ENCODE measurements at places on chromosomes 7 and 10.

GRCh38 chr7:28807396-28807994 lies 150.6 kb downstream of the TRIL start:
- DNase-seq = no peak

GRCh38 chr7:25643770-25644394 lies 415.6 kb upstream of the NPVF start:
- no peak for DNase-seq

GRCh38 chr7:74104702-74105101 lies 21.1 kb downstream of the LIMK1 start:
- no peak for DNase-seq

- DNase-seq = no peak
These were observed 189.4 kb upstream of the AHR start for GRCh38 chr7:17109020-17109419.

- DNase-seq = no peak
These were observed 133.6 kb downstream of the CUBN start for GRCh38 chr10:16995867-16996529.

DNA sequence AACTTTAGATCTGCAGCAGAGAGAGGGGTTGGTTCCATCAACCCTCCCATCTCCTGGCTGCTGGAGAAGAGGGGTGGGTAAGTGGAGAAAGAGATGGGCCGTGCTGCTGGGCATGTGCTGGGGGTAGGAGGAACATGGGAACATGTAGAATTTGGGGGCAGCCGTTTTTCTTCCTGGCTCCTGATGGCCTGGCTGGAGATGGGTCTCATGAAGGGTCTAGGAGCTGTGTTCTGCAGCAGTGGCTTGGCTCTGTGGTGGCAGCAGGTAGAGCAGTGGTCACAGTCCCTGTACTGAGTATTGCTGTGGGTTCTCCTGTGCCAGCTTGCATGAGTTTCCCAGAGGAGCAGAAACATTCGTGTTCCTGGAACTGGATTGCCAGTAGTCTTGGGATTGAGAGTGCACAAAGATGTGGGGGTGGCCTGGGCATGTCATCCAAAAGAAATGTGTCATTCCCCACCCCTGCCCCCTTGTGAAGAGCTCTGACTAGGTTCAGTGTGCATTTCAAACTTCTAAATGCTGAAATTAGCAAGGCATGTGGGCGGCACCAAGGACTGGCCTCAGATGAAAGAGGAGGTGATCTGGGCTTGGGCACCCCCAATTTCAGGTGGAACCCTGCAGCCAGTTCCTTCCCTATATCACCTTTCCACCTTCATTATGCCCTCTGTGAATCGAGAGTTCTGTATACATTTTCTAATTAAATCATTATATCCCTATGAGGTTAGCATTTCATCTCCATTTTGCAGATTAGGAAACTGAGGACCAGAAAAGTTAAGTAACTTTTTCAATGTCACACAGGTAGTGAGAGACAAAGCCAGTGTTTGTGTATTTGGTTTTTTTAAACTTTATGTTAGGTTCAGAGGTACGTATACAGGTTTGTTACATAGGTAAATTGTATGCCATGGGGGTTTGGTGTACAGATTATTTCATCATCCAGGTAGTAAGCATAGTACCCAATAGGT lies 2.1 kb downstream of the CHST3 start:
- peak; percentile 60 for DNase-seq

GRCh38 chr10:74738052-74738451 lies 88.3 kb upstream of the KAT6B start:
- DNase-seq = no peak

GRCh38 chr10:80697926-80698325 lies 160.2 kb downstream of the SH2D4B start:
- DNase-seq = no peak

GRCh38 chr10:13893926-13894325 lies 307.2 kb downstream of the PRPF18 start:
- DNase-seq = no peak

GRCh38 chr7:69561266-69561960 lies 36.9 kb upstream of the AUTS2 start:
- DNase-seq = no peak

GRCh38 chr10:34824870-34825269 lies 9.8 kb upstream of the PARD3 start:
- DNase-seq = no peak

- no peak for DNase-seq
These were observed 8.4 kb upstream of the TMEM254 start for GRCh38 chr10:80070057-80070456.

GRCh38 chr10:132185601-132186487 lies 904 bp upstream of the DPYSL4 start:
- DNase-seq = no peak

DNA sequence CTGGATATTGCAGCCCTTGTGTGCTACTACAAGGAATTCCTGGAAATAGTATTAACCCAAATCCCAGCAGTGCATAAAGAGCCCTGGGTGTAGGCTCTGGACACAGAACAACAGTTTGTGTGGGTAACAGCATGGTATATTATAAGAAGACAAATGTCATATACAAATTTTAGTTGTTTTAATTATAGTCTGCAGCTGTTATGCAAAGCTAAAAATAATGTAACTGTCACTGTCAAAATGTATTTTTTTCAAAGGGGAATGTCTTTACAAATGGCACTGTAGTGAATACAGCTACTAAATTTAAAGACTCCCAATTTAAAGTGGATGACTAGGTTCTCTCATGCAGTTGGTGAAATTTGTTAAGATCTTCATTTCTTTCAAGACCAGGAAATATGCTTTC lies 339.0 kb downstream of the GPR37 start:
- no peak for DNase-seq

DNA sequence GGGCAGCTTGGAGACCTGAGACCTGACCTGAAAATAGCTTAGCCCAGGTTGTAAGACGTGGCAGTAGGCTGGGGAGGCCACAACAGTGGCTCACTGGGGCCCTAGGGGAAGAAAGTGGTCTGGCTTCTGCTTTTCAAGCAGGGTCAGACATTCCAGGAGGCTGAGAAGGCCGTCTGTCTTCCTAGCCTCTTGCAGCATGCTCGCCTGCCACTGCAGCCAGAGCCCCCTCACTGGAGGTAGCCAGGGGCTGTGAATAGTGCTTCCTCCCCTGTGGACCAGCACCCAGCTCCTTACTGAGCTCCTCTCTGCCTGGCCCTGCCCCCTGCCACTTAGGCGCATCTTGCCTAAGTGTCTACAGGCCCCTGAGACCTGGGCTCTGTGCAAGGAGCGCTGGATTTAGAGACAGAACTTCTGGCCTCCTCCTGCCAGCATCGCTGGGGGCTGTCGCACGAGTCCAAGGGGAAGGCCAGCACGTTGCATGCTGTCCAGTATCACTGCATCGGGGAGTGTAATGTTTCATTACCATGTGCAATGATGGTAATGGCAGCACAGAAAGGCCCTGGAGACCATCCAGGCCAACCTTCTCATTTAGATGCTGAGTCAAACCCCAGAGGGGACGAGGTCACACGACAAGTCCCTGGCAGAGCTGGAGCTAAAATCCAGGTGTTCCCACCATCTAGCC lies 12.7 kb downstream of the ZMIZ1 start:
- no peak for DNase-seq

DNA sequence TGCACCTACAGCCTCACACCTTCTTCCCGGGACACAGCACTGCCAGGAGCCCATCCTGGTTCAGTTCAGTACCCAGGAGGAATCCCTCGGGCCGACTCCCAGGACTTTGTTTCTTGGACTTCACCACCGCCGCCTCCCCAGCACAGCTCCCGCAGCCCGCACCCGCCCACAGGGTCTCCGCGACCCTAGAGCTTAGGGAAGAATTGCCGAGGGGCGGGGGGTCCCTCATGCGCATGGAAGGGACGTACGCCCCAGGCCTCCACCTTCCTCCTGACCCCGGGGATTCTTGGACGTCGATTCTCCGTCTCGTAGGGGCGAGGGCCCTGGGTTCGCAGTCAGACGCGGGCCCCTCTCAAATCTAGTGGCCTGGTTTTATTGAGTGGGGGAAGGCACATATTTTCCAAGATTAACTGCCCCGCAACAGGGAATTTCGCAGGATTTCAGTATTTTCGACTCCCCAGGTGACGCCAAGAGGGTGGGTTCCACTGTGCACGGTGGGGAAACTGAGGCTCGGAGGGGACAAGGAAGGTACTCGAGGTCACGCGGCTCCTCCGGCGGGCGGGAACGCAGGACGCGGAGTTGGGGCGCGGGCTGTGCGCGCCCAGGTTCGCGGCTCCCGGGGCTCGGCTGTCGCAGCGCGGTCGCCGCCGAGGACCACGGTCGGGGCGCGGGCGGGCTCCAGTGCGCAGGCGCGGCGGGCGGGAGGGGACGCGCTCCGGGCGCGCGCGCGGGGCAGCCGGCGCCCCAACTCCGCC lies at the start of gene ADCY1:
Gene ADCY1, plus strand, starts transcription at position 708 of the 755 bp plus-strand sequence. CDS start 176 bp downstream, outside the sequence.
- no peak for DNase-seq

DNA sequence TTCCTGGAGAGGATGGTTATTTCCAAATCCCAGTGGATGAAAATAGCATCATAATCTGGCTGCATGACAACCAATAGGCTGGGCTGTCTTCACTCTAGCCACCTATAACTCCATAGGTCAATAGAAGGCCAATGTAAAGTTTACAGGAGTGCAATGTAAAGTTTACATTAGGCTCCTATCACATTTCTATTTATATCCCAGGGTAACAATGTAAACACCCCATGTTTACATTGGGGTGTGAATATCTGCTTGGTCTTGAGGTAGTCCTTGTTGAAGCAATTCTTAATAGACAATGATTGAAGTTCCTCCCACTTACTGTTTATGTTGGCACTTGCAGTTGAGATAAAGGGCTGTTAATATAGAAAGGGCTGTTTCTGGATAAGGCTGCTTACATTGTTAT lies 21.5 kb downstream of the CH25H start:
- no peak for DNase-seq

- DNase-seq = no peak
These were observed 80.6 kb upstream of the NAMPT start for GRCh38 chr7:106365252-106366005.

DNA sequence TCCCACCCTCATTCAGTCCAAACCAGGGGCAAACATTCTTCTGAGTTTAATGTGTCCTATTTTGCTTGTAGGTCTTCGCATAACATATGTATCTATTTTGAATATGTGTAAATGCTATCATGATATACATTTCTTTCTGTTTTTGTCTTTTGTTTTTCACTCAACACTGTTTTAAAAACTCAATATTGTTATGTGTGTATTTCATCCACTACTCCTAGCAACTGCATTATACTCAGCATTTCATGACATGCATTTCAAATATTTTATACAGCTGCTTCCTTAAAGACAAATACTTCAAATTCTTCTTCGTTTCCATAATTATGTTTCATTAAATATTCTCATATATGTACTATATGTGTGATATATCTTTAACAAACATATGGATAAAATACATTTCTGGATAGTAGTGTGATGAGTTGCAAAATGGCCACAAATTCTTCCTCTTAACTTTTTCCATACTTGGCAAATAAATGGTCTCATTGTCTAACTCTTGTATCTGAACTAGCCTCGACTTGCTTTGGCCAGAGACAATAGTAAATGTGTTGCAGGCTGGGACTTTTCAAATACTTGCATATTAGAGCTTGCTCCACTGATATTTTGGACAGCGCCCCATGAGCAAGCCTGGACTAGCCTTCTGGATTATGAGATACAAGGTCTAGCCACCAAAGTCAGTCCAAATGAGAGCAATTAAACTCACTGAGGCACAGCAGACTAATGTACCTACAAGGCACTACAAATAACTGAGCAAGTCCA lies 539.7 kb upstream of the KCND2 start:
- DNase-seq = no peak

GRCh38 chr7:135342887-135343286 lies 109.2 kb downstream of the STRA8 start:
- no peak for DNase-seq

DNA sequence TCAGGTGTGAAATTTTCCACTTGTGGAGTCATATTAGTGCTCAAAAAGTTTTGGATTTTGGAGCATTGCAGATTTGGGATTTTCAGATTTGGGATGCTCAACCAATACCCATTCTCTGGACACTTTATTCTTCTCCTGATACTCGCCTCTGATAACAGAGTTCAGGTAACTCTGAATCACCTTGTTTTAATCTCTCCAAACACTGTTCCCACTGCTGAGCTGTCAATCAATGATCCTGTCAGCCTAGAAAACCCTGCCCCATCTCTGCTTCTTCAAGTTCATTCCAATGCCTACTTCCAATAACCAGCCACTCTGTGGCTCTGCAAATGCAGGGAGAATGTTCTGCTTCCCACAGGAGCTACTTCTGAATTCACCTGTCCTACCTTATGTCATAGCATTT lies 21.8 kb downstream of the SGMS1 start:
- no peak for DNase-seq

DNA sequence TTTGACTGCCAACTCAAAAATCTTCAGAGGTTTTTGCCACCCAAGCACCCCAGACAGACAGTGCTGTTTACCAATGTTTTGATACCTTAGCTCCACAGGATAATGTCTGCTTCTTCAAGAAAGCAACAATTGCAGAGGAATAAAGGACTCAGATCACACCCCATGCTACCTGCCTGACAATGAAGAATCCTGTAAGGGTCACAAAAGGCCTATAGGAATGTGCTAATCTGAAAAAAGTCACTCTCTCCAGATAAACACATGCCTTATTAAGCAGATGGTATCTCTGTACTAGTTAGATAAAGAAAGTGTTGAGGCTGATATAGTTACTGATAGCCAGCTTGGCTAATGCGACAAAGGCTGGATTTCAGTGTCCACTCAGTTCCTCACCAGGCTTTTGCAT lies 1076.7 kb upstream of the SORCS1 start:
- DNase-seq = no peak

DNA sequence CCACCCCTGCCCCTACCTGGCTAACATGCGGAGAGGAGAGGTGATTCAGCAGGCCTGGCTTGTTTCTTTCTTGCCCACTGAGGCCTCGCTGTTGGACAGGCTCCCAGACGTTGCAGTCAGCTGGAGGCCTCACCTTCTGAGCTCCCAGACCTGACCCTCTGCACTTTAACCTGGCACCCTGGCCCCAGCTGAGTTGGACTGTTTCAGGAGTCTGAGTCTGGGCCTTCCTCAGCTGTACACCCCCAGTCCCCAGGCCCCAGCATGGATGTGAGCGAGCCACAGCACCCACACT lies 35.0 kb downstream of the UNC5B start:
- no peak for DNase-seq

- no peak for DNase-seq
These were observed 12.0 kb downstream of the GET4 start for GRCh38 chr7:888081-889024.

DNA sequence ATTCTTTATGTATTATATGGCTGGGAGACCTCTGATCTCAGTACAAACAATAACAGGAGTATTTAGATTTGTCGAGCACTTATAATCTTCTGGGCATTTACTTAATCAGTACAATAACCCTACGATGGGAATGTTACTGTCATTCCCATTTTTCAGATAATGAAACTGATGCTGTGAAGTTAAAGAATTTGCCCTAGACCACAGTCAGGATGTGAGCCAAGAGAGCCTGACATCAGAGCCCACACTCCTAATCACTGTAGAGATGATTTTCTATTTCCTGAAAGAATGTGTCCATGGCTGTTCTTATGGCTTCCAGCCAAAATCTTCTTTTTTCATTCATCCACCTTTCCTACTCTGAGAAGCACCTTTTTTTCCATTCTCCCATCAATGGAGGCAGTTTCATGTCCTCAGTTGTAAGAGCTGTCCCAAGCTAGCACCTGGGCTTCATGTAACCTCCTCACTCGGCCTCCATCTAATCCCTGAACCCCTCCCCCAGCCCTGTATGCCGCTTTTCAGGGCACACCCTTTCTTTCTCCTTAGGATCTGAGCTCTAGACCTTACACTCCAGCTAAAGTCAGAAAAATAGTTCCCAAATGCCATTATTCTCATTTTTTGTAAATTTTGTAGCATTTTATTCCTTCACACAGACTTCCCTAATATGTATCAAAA lies 12.2 kb upstream of the CAV1 start:
- no peak for DNase-seq

Measured in thoracic aorta (tissue), 2 donors.